ENCODE measurements at places on chromosomes 11 and 22.

DNA sequence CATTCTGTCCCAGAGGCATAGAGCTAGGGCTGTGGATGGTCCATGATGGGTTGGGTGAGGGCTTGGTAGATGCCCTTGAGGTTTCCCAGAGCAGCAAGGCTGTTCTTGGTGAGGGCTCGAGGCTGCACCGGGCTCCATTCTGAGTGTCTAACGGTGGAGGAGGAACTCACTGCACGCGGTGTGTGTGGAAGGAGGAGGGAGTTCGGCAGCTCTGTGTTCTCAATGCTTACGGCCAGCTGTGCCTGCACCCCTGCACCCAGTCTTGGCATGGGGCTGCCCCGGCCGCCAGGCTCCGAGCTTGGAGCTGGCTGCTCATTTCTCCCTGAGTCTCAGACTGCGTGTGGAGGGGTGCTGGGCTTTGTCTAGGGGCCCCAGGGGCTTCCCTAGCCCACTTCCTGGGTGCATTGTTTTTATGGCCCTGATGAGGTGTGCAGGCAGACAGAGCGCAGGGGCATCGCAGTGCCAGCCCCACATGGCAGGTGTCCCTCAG is 1247.1 kb downstream of the BRD1 start:
- DNase-seq: no peak

DNA sequence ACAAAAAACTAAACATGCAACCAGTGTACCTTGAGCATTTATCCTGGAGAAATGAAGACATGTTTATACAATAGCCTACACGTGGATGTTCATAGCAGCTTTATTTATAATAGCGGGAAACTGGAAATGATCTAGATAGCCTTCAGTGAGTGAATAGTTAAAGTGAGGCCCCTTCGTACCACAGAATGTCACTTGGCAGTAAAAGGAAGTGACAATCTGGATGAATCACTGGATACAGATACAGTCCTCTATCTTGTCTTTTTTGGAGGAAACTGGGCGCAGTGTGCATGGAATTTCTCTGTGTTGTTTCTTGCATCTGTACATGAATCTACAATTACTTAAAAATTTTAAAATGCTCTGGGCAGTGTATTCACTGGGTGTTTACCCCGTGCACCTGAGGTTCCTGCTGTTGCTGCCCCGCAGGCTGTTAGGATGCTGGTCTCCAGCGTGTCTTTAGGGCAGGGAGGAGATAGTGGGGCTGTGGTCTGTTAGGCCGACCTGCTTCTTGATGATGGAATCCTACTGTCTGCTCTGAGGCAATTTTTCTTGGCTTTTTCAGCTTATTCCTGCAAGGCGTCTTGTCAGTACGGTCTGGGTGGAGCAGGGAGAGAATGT is 23.2 kb downstream of the DERL3 start:
- no peak for DNase-seq

DNA sequence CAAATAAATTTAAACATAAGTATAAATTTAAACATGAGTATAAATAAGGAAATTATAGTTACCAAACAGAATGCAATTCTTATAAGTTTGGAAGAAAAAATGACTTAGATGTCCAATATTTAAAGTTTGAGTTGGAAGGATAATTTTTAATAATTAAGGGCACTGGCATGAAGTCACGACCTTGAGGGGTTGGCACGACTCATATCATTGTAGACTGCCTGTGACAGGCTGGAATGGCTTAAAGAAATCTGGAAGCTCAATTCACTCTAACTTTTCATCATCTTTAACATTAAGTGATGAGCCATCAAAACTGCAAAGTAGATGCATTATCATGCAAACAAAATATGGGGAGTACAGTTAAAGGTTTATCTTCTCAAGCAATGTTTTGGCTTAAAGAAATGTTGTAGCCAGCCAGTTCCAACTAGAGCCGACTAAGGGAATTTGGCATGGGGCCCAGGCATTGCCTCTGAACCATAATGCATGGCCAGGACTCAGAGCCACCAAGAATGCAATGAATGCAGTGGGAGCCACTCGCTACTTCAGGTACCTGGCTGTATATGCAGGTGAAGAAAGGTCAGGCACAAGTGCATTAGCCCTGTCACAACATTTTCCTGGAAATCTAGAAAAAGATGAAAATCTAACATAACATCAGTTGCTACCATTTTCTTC is 33.4 kb downstream of the PGR start:
- no peak for DNase-seq

- DNase-seq: no peak
These were observed 1237.8 kb downstream of the BRD1 start for GRCh38 chr22:48589901-48590300.

DNA sequence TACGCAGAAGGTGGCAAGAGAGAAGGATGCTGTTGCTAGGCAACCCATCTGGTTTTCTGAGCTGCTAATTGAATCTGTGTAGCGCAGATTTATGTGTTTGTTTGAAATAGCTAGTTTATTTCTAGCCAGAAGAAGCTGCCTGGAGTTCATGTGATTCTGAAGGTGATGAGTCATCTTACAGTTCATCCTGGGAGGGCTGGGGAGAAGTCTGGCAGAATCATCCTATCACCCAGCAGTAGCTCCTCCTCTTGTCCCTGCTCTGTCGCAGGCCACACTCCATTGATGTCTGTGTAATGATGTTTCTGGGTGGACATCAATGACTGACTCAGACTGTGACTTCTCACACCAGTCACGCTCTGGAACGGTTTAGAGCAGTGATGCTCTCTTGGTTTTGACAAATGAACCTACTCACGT is 4.8 kb upstream of the FBXO7 start:
- no peak for DNase-seq

- DNase-seq: no peak
These were observed 94.8 kb upstream of the PHOX2A start for GRCh38 chr11:72338741-72339140.

DNA sequence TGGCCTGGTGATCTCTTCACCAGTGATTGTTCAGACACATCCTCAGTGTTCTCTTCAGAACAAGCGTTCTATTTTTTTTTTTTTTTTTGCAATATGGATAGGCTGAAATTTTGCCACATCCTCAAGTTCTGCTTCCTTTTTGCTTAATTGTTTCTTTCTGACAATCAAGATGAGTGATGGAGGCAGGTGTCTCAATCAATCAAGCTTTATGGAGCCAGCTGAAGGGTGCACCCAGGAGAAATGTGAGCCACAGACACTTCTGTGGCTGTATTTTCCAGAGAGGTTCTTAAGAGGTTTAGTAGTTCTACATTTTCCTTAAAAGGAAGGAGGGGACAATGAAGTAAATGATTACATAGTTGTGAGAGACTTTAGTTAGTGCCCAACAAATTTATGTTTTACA is 43.9 kb upstream of the ASPHD2 start:
- DNase-seq: no peak

DNA sequence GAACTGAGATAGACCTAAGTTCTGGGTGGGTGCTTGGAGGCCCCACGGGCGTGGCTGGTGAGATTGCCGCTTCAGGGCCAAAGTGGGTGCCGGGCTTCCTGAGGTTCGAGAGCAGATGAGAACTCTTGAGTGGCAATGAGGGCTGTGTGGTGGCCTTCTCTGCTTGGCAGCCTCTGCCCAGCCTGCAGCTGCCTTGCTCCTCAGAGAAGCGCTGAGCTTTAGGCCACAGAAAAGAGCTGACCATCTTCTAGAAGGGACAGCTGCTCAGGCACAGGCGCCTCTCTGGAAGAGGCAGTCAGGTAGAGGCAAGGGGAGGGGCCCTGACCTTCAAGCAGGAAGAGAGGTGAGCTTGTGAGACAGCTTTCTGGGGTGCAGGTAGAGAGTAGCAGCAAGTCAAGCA is 72.8 kb downstream of the MED15 start:
- DNase-seq: no peak

DNA sequence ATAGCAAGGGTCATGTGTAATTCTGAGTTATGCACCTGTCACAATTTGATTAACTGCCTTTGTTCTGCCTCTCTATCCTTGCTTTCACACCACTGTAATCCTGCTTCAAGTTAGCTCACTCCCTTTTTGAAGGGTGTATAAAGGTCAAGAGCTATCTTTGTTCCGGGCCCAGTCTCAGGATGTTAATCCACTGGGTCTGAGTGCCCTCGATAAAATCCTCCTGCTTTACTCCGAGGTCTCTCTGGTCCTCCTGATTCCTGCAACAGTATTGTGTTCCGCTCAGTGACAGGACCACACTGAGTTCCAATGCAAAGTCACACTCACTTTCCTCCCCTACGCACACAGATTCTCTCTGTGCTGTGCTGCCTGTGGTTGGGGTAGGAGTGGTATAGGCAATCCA is 186.5 kb downstream of the DYNC2H1 start:
- no peak for DNase-seq

GRCh38 chr11:128061281-128061871 is 526.0 kb downstream of the ETS1 start:
- DNase-seq: no peak

DNA sequence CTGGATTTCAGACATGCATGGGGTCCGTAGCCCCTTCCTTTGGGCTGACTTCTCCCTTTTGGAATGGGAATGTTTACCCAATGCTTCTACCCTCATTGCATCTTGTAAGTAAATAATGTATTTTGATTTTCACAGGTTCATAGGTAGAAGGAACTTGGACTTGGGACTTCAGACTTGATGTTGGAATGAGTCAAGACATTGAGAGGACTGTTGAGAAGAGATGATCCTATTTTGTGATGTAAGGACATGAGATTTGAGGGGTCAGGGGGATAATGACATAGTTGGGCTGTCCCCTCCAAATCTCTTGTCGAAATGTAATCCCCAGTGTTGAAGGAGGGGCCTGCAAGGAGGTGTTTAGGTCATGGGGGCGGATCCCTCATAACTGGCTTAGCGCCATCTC is 933 bp upstream of the KRTAP5-10 start:
- DNase-seq: no peak

GRCh38 chr11:12789596-12790215 is 115.5 kb downstream of the TEAD1 start:
- DNase-seq: no peak

DNA sequence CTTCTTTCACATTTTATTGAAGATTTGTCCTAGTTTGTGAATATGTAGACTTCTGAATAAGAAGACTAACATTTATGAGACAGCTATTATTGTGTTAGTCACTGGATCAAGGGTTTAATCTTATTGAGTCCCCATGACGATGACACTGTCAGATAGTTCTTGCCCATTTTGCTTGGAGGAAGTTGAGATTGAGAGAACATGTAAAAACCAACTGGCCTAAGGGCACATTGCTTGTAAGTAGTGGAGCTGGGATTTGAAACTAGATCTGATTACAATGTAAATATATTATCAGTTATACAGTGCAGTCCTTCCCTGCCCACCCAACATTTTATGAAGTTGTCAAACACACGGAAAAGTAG is 134.7 kb downstream of the HIPK3 start:
- no peak for DNase-seq

- DNase-seq: no peak
These were observed 339.7 kb downstream of the DYNC2H1 start for GRCh38 chr11:103448966-103449365.

DNA sequence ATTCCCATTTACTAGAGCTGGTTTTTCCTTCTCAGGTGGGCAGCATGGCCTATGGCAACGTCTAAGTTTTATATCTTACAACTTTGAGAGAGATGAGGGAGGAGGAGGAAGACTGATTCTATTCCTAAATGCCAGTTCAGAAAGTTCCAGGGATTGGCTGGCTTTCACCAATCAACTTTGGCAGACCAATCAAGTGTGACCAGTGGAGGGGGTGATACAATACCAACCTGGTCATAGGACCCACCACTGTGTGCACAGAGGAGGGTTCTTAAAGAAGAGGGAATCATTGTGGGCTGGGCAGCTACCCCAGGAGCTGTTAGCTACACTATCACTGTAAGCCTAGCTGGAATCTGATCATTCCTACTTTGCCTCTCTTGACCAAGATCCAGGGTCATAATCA is 8.1 kb downstream of the DIXDC1 start:
- no peak for DNase-seq

- DNase-seq: no peak
These were observed 103.2 kb upstream of the GALNT18 start for GRCh38 chr11:11724994-11725393.

GRCh38 chr11:127471662-127472061 is 471.1 kb upstream of the KIRREL3 start:
- DNase-seq: no peak

DNA sequence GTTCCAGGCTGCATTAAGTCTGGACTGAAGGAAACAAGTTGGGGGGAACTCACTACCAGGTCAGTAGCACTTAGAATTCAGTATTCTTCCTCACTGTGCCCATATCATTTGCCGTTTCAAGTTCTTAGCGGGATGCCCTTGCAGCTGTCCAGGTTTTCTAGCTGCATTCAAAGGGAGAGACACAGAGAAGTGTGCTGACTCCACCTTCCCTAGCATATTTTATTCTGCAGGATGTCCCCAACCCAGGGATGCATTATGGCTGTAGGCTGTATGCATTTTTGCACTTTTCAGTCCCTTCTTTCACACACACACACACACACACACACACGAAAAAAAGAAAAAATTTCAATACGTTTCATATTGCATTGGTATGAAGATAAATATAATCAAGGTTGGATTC is 35.8 kb upstream of the MAPK1 start:
- no peak for DNase-seq

DNA sequence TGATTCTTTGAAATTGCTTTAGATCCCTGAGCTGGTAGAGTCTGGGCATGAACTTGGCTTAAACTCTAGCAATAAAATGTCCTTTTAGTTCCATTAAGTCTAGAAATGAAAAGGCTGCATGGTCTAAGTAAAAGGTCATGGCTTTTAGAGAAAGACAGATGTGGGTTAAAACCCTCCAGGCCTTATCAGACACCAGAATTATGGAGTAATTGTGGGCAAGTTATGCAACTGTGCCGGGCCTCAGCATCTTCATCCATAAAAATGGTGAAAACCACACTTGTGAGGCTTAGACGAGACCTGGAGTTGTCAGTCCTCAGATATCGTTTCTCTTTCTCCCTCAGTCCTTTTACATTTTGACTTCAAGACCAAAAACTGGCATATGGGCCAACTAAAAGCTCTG is 597.9 kb upstream of the KIRREL3 start:
- DNase-seq: no peak

Measured in CD4-positive, alpha-beta T cell treated with Interferon alpha-2 for 1 hour (primary cell).